Activated CD8-positive, alpha-beta T cell treated with anti-CD3 and anti-CD28 coated beads, Interleukin-2, amount 10 ng/mL, durations not matched to agents 7 days and 5 days (primary cell): ENCODE measurements at places on chromosomes 12 and 14. TPM values are rescaled to one million over a fixed set of nuclear protein-coding genes. Genes with fewer than 3 reads are reported as not detected.

GRCh38 chr14:65261425-65261920 lies 151.1 kb upstream of the FUT8 start:
- DNase-seq = no peak
- no peak overlapping the region for H3K27ac ChIP-seq
- H3K27me3 ChIP-seq = no peaks in the 10 kb centered on the region
- H3K4me3 ChIP-seq = no peak overlapping the region

The RIN3 gene
- total RNA-seq = 85.6 TPM

DNA sequence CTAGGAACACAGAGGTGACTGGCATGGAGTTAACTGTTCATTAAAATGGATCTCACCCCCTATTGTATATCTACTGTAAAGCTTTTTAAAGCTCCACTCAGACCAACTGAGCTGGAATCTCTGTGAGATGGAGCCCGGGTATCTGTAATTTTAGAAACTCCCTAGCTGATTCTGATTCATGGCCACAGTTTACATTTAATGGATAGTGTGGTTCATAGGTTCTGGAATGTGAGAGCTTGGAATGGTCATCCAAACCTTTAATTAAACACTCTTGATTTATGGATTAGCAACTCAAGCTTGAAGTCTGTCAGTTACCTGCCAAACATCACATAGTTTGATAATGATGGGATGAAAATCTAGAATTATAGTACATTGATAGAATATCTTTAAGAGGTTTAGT lies 183.8 kb downstream of the SLC25A21 start:
- no peak overlapping the region for H3K4me3 ChIP-seq
- H3K36me3 ChIP-seq = no peaks in the 10 kb centered on the region
- H3K4me1 ChIP-seq = no peaks in the 10 kb centered on the region

GRCh38 chr12:3119192-3119755 lies 42.1 kb downstream of the TSPAN9 start:
- H3K4me1 ChIP-seq = peaks cover 24% of the 10 kb centered on the region
- no peak overlapping the region for H3K4me3 ChIP-seq
- no peaks in the 10 kb centered on the region for H3K36me3 ChIP-seq
- peaks cover 53% of the 10 kb centered on the region for H3K27me3 ChIP-seq
- H3K27ac ChIP-seq = no peak overlapping the region

The CD163 gene
- total RNA-seq = not detected
